T-cell (primary cell): ENCODE measurements at places on chromosomes 16 and 17. TPM values are rescaled to one million over a fixed set of nuclear protein-coding genes. Genes with fewer than 3 reads are reported as not detected.

Gene CHST4
- total RNA-seq = 0.23 TPM

Gene ITGA2B
- 0.99 TPM for total RNA-seq

Gene KRT17
- total RNA-seq = not detected

Gene TOX3
- total RNA-seq = not detected

Gene CX3CL1
- not detected for total RNA-seq

Gene KCNJ18
- not detected for total RNA-seq

- no peak for DNase-seq
Observed at GRCh38 chr17:66401364-66401763, 99.0 kb downstream of the PRKCA start.

- no peak for DNase-seq
Observed at GRCh38 chr16:14011846-14012245, 59.3 kb upstream of the MRTFB start.

DNA sequence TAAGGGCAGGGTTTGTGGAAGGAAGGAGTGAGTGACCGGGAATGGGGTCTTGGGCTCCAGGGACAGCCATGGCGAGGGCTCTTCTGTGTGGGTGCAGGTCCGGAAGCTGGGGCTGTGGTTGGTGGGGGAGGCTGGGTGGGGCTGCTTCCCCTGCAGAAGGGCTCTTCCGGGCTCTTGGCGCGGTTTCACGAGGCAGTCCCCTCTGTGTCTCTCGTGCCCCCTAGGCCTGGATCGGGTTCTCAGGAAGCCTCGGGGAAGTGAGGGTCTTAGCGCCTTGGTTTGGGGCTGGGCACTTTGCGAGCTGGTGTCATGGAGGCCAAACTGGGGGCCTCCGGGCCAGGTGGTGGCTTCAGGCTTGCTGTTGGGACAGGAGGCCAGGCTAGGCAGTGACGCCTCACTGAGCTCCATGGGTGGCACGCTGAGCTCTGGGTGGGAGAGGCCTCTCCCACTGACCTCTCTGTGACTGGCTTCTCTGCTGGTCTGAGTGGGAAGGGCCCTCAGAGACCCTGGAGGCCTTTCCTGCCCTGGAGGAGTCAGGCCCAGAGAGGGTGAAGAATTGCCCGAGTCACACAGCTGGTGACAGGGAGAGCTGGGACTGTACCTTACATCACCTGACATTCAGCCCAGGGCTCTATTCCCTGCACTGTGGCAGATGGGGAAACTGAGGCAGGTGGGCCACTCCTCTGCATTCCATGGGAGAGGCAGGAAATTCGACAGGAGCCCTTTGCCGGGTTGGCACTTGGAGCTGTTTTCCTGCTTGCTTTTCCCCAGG is 8.2 kb downstream of the ADCY7 start:
- peak; percentile 61 for DNase-seq

GRCh38 chr17:32870969-32871368 is 6.0 kb downstream of the MYO1D start:
- DNase-seq = no peak

DNA sequence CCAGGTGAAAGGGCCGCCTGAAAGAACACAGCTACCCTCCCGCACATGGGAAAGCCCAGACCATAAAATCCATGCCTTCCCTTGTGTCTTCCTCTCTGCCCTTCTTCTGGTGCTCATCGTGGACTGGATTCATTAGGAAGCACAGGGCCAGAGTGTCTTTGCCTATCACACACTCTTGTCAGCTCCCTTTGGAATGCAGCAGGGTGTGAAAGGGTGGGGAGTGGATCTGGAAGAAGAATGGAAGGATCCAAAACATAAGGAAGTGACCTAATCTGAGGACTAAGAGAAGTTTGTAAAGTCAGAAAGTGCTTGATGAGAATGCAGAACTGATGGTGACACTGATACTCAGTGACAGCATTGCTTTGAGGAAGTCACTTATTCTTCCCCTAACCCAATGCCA is 1147.3 kb upstream of the GOT2 start:
- no peak for DNase-seq

- DNase-seq = no peak
Observed at GRCh38 chr16:78607465-78607864, 508.0 kb downstream of the WWOX start.

DNA sequence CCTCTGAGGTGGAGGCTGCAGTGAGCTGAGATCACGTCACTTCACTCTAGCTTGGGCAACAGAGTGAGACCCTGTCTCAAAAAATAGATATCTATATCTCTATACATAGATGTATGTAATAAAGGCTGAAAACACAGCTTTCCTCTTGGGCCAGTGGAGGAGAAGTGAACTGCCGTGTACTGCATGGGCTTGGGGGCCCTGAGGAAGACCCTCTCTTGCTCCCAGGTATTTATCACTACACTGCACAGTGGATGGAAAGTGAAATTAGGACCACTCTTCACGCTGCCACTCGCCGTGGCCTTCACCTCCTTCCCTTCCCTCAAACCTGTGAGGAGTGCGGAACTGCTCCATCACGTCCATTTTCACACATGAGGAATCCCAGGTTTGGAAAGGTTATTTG is 68.8 kb upstream of the SIAH1 start:
- no peak for DNase-seq

DNA sequence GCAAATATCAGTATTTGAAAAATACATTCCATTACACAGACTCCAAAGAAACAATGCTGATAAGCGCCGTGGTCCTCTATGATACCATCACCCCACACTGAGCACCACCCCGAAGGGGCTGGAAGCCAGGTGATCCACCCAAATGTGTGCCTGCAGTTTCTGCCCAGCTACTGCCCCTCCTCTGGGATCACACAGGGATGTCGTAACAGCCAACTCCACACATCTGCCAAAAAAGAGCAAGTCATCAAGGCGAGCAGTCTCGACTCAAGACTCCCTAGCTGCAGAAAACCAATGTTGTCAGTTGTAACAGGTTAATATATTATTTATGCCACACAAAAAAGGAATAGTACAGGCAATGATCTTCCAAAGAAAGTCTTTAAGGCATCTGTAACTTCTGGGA is 21.0 kb downstream of the CYB5D2 start:
- DNase-seq = no peak

DNA sequence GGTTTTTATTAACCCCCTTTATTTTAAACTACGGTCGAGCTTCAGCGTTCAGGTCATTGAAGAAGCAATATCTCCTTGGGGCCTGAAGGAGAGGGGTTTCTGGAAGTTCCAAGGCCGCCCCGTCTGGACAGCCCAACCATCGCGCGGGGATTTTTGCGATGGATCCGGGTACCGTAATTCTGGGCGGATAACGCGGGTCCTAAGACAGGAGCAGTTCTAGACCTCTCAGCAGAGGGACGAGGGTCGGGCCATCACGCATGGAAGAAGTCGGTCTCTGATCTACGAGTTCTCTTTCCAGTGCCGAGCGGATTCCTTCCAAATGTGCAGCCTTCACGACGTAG is 3.6 kb downstream of the BORCS6 start:
- no peak for DNase-seq

- no peak for DNase-seq
Observed at GRCh38 chr17:48729335-48730239, 1.0 kb upstream of the HOXB13 start.

GRCh38 chr16:22050963-22051362 is 41.4 kb upstream of the VWA3A start:
- no peak for DNase-seq

DNA sequence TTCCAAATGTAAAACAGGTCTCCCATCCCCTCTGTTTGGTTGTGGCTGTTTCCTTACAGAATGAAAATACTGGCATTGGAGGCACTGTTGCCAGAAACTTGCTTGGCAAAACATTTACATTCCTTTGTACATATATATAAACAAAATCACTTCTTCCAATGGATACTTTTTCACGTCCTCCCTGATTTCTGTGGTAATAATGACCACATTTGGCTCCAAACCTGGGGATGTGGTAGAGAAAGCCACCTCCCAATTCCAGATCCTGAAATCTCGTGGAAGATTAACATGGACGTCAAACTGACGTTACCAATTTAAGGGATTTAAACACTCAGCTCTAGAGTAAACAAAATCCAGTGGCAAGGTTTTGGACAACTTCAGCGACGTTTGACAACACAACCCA is 370.8 kb upstream of the ZFHX3 start:
- DNase-seq = no peak

DNA sequence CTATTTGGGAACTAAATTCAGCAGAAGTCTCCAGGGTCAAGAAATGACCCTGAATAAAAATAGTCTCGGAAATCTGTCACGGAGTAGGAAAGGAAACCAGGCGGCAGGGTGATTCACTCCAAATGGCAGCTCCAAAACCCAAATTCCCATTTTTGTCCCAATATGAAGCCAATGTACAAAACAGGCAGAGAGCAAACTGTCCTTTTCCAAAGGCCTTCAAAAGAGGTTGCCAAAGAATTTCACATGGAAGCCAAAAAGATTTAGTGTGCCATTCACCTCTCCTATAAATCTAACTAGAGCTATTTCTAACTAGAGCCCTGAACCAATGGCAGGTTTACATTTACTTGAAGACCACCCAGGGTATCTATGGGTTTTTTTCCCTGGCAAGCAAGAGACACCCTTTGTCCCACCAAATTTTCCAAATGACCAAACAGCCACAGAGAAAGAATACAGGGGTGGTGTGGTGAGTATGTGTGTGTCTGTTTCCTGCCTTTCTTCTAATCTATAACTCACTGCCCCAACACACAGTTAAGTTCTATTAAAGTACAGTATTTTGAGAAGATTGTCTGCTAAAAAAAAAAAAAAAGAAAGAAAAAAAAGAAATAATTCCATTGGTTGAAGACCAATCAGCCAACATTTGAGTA is 6.8 kb downstream of the MYO1D start:
- DNase-seq = no peak

DNA sequence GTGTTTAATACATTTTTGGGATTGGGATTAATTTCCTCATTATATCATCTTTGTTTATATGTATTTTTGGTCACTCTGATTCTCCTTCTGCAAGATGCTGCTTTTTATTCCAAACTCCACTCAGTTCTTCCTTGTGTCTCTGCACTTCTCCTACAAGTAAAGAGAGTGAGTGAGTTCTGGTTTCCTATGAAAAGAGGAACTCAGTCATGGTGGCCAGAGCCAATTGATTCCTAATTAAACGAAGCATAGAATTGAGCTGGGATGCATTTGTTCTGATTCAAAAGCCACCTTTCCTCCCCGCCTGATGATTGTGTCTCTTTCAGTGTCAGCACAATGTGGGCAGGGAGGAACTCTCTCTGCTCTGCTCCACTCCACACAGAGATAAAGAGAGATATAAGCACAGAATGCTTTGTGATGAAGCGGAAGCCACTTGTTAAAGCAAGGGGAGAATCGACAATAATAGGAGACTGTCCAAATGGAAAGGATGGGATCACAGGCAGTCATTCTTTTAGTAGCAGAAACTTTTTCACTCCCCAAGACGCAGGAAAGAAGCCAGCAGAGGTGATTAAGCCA is 121.3 kb upstream of the GOT2 start:
- DNase-seq = no peak
